ENCODE measurements at places on chromosomes 4 and X.

DNA sequence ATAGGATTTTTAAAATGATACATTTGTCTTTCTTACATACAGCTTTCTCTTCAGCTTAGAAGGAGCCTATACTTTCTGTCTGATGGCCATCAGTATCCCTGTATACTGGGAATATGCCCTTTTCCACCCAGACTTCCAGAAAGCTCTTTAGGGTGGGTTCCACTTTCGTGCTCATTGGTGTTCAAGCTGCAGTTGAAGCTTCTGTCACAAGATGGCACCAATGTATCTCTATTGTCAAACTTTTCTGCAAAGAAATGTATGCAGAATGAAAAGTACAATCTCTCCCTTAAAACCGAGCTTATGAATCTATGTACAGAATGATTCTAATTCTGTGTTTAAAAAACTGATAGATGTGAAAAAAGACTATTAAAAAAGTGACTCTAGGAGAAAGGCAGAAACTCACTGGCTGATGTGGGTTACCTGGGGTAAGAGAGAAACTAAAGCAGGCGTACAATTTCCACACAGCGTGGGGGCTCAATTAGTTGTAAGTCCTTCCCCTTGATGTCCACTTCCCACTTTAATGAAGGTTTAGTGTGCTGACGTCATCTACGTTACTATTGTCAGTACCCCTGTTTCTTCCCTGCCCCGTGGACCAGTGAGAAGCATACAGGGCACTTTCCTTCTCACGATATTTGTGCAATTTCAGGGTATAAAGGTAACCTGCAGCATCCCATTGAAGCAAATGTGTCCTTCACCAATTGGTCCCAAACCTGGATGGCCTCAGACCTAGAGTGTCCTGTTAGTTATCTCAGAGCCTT is 57.3 kb upstream of the TCEAL2 start:
- peak; percentile 13 for DNase-seq

- no peak for DNase-seq
Measured at GRCh38 chrX:111445485-111445884, 33.5 kb upstream of the DCX start.

- no peak for DNase-seq
Measured at GRCh38 chr4:187739771-187740170, 255.8 kb upstream of the ZFP42 start.

DNA sequence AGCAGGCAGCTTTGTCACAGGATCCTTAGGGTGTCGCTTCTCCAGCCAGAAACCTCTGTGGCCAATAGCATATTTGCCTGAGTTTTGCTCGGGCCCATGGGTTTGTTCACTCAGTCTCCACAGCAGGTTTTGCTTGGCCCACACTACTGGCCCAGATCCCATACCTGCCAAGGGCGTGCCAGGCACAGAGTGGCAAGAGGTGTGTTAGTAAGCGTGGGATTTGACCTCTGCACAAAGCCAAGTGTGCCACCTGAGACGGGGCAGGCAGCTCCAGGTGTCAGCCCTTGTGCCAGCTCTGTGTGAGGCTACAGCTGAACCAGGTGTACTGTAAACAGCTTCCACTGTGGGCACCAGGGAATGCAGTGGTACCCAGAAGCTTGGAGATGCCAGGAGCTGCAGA is 2003.0 kb downstream of the C4orf33 start:
- DNase-seq: no peak

GRCh38 chr4:5158825-5159224 is 107.5 kb downstream of the STK32B start:
- DNase-seq: no peak

GRCh38 chrX:154131955-154132354 is 12.1 kb upstream of the OPN1LW start:
- no peak for DNase-seq

GRCh38 chrX:132694382-132694781 is 205.5 kb upstream of the MBNL3 start:
- DNase-seq: no peak

DNA sequence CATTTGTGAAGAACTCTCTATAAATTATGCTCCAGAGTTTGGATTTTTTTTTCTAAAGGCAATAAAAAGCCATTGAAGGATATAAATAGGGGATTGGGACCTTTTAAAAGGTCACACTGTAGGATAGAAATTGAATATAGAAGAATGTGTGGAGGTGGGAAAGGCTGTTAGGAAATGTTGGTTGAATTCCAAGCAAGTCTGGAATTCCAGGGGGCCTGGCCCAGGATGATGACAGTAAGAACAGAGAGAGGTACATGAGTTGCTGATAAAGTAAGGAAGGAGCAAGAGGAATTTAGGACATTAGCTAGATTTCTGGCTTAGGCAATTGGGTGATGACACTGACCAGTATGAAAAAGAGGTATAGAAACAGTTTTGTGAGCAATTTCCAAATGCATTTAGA is 95.4 kb upstream of the USP38 start:
- DNase-seq: no peak
